ENCODE measurements at places on chromosomes 16 and 17. TPM values are rescaled to one million over a fixed set of nuclear protein-coding genes. Genes with fewer than 3 reads are reported as not detected.

The CCT6B gene
- total RNA-seq = 2.5 TPM

The CCL2 gene
- total RNA-seq = 49.9 TPM

The KRT12 gene
- not detected for total RNA-seq

The NAGS gene
- 3.5 TPM for total RNA-seq

The COA3 gene
- 144 TPM for total RNA-seq

The TSNAXIP1 gene
- 3.9 TPM for total RNA-seq

The TUBD1 gene
- 11.9 TPM for total RNA-seq

The ARHGDIG gene
- total RNA-seq = 0.88 TPM

The ADAD2 gene
- total RNA-seq = 0.72 TPM

The SP6 gene
- 2.0 TPM for total RNA-seq

The ZNF771 gene
- total RNA-seq = 7.8 TPM
